ENCODE measurements at places on chromosomes 4 and X.

- no peak for DNase-seq
These were observed 119.4 kb downstream of the LUZP4 start for GRCh38 chrX:115408771-115409400.

DNA sequence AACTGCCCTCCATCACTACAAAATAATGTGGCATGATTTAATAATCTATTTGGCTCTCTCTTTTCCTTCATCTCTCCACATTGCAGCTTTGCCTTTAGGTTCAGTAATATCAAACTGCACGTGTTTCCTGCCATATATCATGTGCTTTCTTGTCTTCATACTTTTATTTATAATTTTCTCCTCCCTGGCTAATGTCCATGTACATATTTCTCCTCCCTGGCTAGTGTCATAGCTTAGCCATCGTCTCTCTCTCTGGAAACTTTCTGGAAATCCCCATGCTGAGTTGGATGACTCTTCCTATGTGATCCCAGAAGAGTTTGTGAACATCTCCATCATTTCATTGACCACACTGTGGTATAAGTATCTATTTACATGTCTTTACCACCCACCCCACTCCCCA is 21.3 kb upstream of the PDGFC start:
- no peak for DNase-seq

DNA sequence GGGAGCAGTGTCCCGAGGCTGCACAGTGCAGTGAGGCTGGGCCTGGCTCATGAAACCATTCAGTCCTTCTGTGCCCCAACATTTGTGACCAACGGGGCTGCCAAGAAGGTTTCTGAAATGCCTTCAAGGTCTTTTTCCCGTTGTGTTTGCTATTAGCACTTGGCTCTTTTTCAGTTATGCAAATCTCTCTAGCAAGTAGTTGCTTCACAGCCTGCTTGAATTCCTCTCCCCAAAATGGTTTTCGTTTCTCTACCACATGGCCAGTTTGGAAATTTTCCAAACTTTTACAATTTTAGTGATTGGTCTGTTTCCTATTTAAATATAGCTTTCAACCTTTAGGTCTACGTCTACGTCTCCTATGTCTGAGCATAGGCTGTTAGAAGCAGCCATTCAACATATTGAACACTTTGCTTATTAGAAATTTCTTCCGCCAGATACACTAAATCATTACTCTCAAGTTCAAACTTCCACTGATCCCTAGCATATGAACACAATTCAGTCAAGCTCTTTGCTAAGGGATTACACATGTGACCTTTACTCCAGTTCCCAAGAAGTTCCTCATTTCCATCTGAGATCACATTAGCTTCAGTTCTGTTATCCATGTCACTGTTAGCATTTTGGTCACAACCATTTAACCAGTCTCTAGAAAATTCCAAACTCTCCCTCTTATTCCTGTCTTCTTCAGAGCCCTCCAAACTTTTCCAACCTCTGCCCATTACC is 901.8 kb downstream of the GLUD2 start:
- no peak for DNase-seq

DNA sequence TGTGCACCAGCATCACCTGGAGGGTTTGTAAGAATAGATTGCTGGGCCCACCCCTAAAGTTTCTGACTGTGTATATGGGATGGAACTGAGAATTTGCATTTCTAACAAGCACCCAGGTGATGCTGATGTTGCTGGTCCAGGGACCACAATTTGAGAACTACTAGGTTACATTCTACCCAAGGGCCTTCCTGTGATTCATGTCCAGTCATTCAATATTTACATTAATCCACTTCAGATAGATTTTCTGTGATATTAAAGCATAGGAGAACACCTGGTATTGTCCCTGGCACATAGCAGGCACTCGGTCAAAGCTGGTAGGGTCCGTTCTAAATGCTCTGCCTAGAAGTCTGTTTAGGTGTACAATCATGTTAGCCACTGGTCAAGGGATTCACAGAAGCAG is 19.5 kb upstream of the XPNPEP2 start:
- DNase-seq = no peak

GRCh38 chr4:45120163-45120562 is 393.8 kb upstream of the GNPDA2 start:
- no peak for DNase-seq

GRCh38 chrX:26914232-26914631 is 548.9 kb downstream of the PPP4R3C start:
- no peak for DNase-seq

DNA sequence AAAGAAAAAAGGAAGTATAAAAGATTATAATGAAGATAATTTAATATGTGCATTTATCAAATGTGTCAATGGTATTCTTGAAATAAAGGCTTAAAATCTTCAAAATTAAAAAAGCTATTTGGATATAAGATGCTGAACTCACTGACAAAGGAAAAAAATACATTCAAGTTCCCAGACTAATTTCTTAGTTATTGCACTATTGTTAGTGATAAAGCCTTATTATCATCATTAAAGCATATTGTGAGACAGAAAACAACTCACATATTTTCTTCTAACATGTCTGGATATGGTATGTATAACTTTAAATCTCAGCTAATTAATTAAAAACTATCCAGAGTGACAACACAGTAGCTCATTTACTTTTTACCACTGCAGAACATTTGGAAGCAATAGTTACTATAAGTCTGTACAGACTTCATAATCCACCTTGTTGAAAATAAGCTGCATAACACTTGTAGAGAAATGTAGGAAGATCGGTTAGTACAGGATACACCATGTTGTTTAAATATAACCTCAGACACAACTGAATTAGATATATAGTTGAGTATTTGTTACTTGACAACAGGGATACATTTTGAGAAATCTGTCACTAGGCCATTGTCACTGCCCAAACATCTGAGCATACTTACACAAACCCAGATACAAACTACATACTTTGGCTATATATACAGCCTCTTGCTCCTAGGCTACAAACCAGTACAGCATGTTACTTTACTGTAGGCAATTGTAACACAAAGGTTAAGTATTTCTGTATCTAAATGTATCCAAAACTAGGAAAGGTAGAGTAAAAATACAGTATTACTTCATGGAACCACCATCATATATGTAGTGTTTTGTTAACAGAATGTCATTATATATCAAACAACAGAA is 12.8 kb upstream of the FAM200B start:
- no peak for DNase-seq

DNA sequence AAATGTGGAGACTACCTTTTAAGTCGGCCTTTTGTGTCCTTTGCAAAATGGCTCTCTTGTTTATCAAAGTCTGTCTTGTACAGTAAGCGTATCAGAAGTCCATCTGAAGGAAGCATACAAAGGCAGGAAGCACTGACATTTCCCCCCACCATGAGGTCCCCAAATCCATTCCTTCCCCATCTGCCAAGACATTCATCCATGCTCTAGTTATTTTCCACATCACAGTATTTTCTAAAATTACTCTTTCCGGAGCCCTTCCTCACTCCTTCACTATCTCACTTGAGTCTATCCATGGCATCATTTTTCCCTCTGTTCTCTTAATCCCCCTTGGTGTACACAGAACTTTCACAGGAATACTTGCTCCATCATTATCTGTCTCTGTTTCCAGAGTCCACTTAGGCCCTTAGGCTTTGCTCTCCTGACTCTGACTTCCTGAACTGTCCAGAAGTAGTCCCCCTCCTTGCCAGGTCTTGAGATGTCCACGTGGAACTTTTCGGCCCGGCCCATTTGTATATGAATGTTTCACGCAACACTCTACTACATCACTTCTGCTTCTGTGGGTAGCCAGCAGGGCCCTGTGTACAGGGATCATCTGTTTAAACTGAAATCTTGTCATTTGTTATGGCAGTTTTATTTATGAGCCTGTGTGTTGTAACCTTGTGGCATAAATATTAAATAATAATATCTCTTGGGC is 2.1 kb downstream of the SEL1L3 start:
- DNase-seq = no peak

- no peak for DNase-seq
These were observed 22.5 kb upstream of the GPR34 start for GRCh38 chrX:41666251-41666650.

GRCh38 chr4:174873931-174874330 is 44.2 kb upstream of the ADAM29 start:
- no peak for DNase-seq

DNA sequence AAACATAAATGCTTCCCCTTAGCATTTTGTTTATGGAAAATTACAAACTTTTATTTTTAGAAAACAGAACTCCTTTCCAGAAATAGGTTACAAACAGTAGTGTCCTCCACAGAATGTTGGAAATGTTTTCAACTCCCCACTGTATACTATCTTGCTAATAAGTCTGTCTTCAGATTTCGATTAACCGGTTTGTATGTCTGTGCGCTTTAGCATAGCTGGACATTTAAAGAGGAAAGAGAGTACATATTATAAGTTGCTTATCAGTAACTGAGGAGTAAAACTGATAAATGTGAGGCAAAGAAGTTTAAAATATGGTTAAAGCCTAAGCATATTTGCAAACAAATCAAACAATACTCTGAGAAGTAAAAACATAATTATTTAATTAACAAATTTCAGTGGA is 3.4 kb downstream of the CXCL8 start:
- DNase-seq = no peak

- no peak for DNase-seq
These were observed 197.8 kb downstream of the FRAS1 start for GRCh38 chr4:78254893-78255292.

DNA sequence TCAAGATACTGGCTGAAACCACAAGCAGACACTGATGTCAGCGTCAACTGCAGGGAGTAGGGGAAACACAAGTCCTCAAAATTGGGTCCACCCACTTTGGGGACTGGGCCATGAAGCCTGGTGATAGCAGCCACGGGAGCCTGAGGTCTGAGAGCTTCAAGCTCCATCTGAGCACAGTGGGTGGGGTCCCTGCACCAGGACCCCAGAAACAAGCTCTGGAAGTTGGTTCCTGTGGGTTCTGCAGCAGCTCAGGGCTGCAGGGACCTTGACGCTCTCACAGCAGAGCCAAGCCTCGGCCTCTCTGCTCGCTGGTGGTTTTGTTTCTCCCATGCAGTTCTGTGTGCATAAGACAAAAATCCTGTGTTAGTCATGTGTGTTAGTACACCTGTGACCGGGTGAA is 54.5 kb downstream of the CPLX1 start:
- DNase-seq = no peak

GRCh38 chr4:146520896-146521540 is 722 bp downstream of the SLC10A7 start:
- DNase-seq = no peak

GRCh38 chrX:53718073-53718472 is 31.6 kb upstream of the HUWE1 start:
- no peak for DNase-seq

DNA sequence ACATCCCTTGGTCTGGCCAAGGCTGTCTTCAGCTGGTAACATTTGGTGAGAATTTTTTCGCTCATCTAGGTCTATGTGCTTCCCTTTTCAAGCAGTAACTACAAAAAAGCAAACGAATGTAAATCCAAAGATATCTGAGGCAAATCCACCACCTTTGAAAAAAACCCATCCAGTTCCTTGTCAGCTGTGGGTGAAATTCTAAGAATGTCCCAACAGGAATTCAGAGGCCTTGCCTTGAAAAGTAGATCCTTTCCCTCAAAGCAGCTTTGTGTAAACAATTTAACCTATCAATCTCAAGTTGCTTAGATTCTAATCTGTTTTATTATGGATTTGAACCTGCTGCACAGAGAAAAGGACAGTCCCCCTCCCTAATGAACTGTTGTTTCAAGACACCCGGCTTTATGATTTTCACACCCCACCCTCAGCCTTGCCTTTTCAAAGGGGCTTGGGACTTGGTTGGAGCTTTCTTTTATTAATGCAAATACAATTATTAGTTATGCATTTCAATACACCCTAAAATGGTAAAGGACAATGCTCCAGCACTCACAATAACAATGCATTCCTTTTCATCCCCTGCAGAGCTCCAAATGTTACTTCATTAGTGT is 166.6 kb downstream of the LDB2 start:
- DNase-seq = no peak

DNA sequence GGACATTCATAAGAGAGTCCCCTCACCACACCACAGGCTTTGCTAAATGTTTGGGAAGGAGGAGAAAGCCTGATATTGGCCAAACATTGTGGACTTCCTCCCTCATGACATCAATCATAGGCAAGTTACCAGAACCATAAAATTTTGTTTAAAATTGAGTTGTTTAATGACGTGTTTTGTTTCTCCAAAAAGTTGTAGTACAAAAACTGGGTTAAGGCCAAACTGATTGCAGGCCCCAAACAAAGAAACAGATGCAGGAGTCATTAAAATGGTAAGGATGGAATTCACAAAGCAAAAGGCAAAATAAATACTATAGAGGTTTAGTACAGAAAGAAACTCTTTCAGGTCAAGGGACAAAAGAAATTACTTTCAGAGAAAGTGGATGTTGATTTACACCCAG is 3.9 kb upstream of the ODAM start:
- no peak for DNase-seq

GRCh38 chrX:82081027-82081426 is 879.1 kb downstream of the SH3BGRL start:
- no peak for DNase-seq

GRCh38 chrX:31243804-31244203 is 172.0 kb upstream of the FTHL17 start:
- DNase-seq = no peak

DNA sequence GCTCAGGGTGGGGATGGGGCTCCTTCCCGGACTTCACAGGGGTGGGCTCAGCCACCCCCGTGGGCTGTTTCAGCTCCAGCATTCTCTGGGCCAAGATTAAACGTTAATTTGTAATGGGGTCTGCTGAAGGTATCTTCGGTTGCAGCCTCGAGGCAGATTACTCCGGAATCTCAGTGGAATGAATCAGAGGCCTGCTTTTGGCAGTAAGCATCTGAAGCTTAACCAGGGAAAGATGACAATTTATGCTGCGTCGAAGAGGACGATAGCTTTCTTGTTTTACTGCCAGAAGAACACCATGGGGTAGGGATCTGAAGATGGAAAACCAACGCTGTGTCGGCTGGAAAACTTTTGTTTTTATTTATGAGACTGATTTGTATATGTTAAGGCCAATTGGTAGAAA is 129.2 kb upstream of the MSX1 start:
- DNase-seq = no peak

GRCh38 chrX:1914606-1915365 is 299.9 kb downstream of the ASMT start:
- no peak for DNase-seq

GRCh38 chrX:155889328-155889727 is 8.2 kb downstream of the VAMP7 start:
- no peak for DNase-seq

DNA sequence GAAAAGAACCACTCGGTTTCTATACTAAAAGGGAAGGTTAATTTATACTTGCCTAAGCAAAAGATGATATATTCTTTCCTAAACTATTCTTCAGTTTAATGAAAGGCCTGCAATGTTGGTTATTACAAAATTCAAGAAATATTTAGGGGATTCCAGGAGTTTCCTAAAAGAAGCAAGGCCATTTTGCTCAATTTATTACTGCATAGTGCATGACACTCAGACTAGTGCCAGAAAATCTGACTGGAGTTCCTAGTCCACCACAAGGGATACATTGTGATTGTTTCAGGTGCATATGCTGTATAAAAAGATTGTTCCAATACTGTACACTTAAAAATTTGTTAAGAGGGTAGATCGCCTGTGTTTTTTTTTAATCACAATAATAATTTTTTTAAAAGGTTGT is 78.7 kb downstream of the CAPN6 start:
- no peak for DNase-seq
